ENCODE measurements at places on chromosomes 16 and 17.

GRCh38 chr17:42642336-42642735, 16.7 kb upstream of the TUBG2 start:
- DNase-seq, result no peak

DNA sequence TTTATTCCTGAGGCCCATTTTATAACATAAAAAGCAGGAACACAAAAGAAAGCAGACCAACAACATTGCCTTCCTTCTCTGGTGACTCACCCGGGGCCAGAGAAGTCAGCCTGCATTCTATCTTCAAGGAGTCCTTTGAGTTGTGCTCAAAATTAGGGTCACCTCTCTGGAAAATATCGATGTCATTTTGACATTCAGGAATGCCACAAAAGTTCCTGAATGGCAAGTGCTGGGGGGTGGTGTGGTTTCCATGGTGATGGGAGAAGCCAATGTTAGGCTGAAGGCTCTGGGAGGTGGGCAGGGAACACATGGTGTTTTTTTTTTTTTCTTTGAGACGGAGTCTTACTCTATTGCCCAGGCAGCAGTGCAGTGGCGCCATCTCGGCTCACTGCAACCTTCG, 159.6 kb downstream of the HAPSTR1 start:
- DNase-seq, result no peak

GRCh38 chr16:87956365-87957231, 5.4 kb downstream of the BANP start:
- peak; percentile 26 for DNase-seq

GRCh38 chr16:16045296-16045695, 95.9 kb downstream of the ABCC1 start:
- DNase-seq, result no peak

- DNase-seq, result no peak
These were observed 30.6 kb downstream of the C17orf67 start for GRCh38 chr17:56803071-56803470.

DNA sequence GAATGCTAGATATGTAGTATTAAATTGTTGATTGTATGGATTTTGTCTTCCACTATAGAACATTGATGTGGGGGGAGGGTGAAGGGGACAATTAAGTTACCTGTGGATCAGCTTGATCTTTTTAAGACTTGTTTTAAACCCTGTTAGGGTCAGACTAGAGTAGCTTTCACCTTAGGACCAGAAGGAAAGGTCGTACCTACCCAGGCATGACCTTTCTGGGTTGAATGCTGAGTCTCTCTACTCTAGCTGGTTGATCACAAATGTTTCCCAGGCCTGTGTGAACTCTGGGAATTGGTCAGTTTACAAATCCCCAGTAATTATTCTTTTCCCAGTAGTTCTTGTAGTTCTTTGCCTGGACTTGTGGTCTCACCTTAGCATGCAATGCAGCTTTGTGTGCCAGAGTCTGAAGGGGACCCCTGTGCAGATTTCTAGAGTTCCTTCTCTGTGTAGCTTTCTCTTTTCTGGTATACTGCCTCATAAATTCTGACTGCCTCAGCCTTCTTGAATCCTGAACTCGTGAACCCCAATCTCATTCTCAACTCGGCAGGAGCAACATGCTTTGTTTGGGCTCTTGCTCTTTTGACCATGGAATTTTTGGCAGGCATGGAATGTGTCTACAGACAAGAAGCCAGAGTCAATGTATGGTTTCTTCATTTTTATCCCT, 54.1 kb downstream of the VMP1 start:
- DNase-seq, result no peak

- no peak for DNase-seq
These were observed 10.5 kb upstream of the KRT23 start for GRCh38 chr17:40947929-40948328.

GRCh38 chr17:70242781-70243437, 73.6 kb downstream of the KCNJ2 start:
- DNase-seq, result no peak

- DNase-seq, result no peak
These were observed 65.2 kb downstream of the SNX20 start for GRCh38 chr16:50615891-50616290.

DNA sequence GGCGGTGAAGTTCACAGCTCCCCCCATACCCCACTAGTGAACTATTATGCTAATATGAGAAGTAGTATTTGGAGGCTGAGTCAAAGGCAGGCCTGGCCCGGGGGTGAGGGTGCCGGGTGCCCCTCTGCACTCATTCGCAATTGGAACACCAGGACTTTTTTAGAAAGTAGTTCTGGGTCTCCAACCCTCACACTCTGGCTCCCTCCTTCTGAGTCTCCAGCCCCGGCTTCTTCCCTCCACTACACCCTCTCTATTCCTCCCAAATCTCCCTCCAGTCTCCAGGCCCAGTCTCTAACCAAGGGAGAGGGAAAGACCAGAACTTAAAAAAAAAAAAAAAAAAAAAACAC, 11.3 kb upstream of the HOXB2 start:
- no peak for DNase-seq

DNA sequence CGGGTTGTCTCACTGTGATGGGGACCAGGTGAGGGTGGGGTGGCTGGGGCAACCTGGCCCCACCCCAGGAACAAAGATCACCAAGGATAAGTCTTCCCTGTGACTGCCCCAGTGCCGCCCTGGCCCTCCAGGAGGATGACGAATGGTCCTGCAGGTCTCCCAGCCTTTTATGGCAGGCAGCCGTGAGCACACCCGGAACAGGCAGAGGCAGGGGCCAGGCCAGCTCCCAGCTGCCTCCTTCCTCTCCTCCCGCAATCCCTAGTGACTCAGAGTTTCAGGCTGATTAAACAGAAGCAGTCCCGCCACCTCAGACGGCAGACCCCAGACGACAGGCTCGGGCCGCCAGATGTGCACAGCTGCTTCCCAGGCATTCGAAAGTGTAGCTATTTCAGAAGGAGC, 13.3 kb downstream of the JUP start:
- no peak for DNase-seq

GRCh38 chr17:4815043-4815675, 8.2 kb downstream of the PLD2 start:
- no peak for DNase-seq

GRCh38 chr16:90048347-90048722, 28.8 kb downstream of the PRDM7 start:
- no peak for DNase-seq

- DNase-seq, result no peak
These were observed 31.4 kb downstream of the CACNA1H start for GRCh38 chr16:1184156-1184868.

DNA sequence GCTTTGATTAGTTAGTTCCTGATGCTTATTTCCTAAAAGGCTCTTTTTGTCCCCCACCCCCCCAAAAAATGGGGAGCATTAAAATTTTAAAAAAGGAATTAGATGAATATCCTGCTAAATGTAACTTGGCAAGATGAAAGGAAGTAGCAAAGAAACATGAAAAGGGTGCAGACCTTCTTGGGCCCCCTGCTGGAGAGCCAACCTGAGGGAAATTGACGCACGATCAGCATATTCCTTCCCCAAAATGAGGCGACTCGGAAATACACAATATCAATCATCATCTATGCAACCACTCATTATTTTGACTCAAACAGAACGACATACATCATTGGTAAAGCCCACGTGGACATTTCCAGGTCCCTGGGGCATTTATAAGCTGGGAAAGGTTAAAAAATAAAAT, 59.7 kb downstream of the GRIN2A start:
- DNase-seq, result no peak

DNA sequence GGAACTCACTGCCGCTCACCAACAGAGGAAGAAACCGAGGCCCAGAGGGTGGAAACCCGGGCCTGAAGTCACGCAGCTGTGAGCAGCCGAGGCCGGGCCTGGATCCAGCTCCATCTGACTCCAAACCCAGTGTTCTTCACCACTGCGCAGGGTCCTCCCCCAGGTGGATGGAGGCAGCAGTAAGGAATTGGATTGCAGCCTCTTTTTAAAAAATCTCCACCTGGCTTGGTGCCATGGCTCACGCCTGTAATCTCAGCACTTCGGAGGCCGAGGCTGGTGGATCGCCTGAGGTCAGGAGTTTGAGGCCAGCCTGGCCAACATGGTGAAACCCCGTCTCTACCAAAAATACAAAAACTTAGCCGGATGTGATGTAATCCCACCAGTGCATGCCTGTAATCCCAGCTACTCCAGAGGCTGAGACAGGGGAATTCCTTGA, 177.2 kb downstream of the FOXL1 start:
- DNase-seq, result no peak

DNA sequence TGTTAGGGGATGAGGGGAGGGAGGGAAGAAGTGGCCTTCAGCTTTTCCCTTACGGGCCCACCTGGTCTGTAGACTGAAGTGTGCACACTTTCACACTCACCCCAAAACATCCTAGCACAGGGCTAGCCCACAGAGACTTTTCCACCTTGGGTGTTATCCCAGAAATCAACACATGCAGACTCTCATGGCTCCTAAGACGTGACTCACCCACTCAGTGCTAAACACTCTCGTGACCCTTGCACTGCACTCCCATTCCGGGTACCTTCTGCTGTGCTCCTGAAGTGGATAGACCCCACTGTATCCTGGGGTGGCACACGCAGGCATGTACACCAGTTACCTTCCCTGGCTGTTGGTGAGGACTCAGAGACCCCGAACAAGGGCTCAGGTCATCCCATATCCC, 23.0 kb upstream of the ABCC3 start:
- no peak for DNase-seq

DNA sequence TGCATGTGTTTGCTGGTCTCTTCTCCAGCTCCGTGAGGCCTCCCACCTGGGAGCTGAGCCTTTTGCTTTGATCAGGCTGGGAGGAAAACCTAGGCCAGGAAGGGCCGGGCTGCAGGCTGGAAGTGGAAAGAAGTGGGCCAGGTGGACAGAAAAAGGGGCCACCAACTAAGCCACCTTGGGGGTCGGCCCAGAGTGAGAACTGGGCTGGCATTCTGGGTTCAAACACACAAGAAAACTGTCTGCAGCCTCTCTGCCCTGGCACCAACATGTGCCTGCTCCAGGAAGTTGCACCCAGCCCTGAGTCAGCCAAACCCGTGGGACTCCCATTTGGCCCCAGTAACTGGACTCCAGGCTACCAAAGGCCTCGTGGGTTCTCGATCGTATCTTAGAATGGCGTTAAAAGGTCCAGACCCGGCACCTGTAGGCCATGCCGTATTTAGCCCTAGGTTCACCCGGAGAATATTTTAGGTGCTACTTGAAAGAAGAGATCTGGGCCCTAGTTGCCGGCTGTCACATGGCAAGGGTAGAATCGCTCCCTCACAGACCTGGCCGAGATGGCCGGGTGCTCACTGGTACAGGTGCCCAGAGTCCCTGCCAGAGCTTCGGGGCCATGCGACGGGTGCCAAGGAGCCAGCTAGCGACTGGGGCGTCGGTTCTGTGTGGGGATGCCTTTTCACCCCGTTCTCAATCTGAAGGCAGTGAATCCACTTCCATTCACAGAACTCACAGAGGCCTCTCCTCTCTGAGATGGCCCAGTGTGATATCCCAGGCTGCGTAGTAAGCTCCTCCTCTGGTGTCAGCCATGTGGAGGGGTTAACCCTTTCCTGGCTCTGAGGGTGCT, 236.6 kb downstream of the MRTFB start:
- DNase-seq, result no peak

- DNase-seq, result no peak
These were observed 1305.6 kb downstream of the CDH11 start for GRCh38 chr16:63816276-63816675.

- no peak for DNase-seq
These were observed 22.7 kb downstream of the PLEKHG4 start for GRCh38 chr16:67302076-67302475.
